ENCODE measurements at places on chromosomes 13 and 19. TPM values are rescaled to one million over a fixed set of nuclear protein-coding genes. Genes with fewer than 3 reads are reported as not detected.

GRCh38 chr19:18419699-18420460, 682 bp downstream of the SSBP4 start:
- peak overlapping the region; percentile 93 for H3K4me3 ChIP-seq
- peak overlapping the region; percentile 85 for H3K27ac ChIP-seq
- H3K36me3 ChIP-seq: peaks cover 28% of the 10 kb centered on the region
- H3K27me3 ChIP-seq: no peaks in the 10 kb centered on the region
- peak; percentile 71 for DNase-seq

- DNase-seq: no peak
- no peak overlapping the region for H3K4me3 ChIP-seq
- H3K27ac ChIP-seq: no peak overlapping the region
- no peaks in the 10 kb centered on the region for H3K36me3 ChIP-seq
- H3K27me3 ChIP-seq: no peaks in the 10 kb centered on the region
- H3K4me1 ChIP-seq: no peaks in the 10 kb centered on the region
Measured at GRCh38 chr13:90648497-90648896, 699.0 kb upstream of the MIR17HG start.

Gene SIGLEC11
- not detected for total RNA-seq

DNA sequence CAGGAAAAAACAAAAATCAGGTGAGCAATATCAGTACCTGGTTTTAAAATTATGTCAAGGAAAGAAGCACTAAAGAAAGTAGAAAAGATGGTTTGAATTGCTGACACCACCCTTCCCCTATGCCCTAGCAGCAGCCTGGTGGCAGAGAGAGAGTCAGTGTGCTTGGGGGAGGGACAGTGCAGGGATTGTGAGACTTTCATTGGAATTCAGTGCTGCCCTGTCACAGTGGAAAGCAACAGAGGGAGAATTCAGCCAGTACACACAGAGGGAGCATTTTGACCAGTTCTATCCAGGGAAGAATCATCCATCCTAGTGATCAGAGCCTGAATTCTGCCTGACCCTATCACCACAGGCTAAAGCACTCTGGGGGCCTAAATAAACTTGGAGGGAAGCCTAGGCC, 222.4 kb upstream of the PCDH17 start:
- no peak overlapping the region for H3K4me3 ChIP-seq
- H3K36me3 ChIP-seq: no peaks in the 10 kb centered on the region
- H3K27ac ChIP-seq: no peak overlapping the region
- no peaks in the 10 kb centered on the region for H3K27me3 ChIP-seq
- no peak for DNase-seq

DNA sequence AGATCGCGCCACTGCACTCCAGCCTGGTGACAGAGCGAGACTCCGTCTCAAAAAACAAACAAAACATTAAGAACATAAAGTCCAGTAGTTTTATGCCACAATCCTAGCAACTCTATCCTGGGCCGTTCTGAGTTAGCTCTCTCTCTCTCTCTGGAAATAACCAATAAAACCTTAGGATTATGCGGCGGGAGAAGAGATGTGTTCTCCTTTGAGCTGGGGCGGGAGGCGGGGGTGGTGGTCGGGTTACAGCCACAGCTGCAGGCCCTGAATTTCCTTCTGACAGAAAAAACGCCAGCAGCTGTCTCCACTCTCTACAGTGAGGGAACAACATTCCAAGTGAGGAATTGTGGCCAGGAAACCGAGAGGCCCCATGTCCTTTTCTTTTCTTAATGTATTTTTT, 9.1 kb upstream of the PNMA8A start:
- H3K4me3 ChIP-seq: no peak overlapping the region
- no peaks in the 10 kb centered on the region for H3K36me3 ChIP-seq
- H3K4me1 ChIP-seq: peaks cover 4% of the 10 kb centered on the region
- no peak for DNase-seq
- H3K27ac ChIP-seq: no peak overlapping the region

Gene CYP2F1
- not detected for total RNA-seq

Gene FCAR
- total RNA-seq: not detected

- no peaks in the 10 kb centered on the region for H3K27me3 ChIP-seq
- DNase-seq: no peak
- no peak overlapping the region for H3K27ac ChIP-seq
- no peaks in the 10 kb centered on the region for H3K4me1 ChIP-seq
- no peak overlapping the region for H3K4me3 ChIP-seq
Measured at GRCh38 chr13:105513448-105513847, 1022.0 kb downstream of the EFNB2 start.

Gene BORCS8
- total RNA-seq: 22.1 TPM

- peak overlapping the region; percentile 66 for H3K4me3 ChIP-seq
- H3K27me3 ChIP-seq: no peaks in the 10 kb centered on the region
- H3K4me1 ChIP-seq: peaks cover 66% of the 10 kb centered on the region
- peak overlapping the region; percentile 81 for H3K27ac ChIP-seq
- DNase-seq: peak; percentile 32
- peaks cover 53% of the 10 kb centered on the region for H3K36me3 ChIP-seq
Measured at GRCh38 chr19:16200038-16201010, 2.6 kb downstream of the AP1M1 start.

DNA sequence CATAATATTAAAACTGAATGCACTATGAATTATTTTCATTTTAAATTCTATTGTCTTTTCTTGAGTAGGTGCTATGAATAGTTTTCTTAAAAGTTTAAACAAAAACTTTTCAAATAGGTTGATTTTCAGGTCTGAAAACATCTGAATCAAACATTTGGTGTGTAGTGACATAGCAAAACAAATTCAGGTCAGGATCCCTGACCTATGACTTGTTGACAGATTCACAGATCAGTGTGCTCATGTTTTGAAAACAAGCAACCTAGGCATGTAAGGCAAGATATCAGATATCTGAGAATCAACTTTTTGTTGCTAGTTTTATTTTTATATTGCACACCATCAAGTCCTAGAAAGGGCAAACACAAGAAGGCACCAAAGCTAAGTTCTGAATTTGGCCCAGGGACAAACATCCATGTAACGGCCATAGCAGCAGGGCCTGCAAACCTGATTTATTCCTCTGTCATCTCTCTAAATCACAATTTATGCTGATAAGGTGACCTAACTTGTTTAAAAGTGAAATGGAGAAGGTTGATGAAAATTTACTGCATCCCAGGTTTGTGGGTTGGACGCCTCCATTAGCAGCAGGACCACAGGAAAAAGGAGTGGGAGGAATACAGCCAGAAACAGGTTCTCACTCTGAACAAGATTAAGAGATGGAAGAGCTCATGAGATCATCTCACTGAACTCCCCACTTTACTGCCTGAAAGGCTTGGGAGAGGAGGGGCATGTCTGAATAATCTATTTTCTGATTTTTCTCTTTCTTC, 337.7 kb downstream of the KCNRG start:
- peaks cover 12% of the 10 kb centered on the region for H3K4me1 ChIP-seq
- peaks cover 7% of the 10 kb centered on the region for H3K27me3 ChIP-seq
- no peak overlapping the region for H3K27ac ChIP-seq
- H3K4me3 ChIP-seq: no peak overlapping the region

DNA sequence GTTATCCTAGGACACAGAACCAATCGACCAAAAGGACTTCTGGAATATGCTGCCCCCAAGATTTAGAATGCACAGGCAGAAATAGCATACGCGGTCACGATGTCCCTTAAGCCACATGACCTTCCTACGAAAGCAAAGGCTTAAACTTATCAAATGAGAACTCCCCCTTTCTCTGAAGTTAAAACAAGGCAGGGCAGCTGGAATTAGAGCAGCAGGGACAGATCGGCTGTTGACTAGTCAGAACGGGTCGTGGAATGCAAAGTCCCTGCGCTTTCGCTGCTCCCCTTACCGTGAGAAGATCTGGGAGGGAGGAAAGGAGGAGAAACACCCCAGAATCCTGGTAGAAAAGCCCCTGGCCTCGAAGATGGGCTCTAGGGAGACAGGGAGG, 799 bp upstream of the USPL1 start:
- no peaks in the 10 kb centered on the region for H3K27me3 ChIP-seq

DNA sequence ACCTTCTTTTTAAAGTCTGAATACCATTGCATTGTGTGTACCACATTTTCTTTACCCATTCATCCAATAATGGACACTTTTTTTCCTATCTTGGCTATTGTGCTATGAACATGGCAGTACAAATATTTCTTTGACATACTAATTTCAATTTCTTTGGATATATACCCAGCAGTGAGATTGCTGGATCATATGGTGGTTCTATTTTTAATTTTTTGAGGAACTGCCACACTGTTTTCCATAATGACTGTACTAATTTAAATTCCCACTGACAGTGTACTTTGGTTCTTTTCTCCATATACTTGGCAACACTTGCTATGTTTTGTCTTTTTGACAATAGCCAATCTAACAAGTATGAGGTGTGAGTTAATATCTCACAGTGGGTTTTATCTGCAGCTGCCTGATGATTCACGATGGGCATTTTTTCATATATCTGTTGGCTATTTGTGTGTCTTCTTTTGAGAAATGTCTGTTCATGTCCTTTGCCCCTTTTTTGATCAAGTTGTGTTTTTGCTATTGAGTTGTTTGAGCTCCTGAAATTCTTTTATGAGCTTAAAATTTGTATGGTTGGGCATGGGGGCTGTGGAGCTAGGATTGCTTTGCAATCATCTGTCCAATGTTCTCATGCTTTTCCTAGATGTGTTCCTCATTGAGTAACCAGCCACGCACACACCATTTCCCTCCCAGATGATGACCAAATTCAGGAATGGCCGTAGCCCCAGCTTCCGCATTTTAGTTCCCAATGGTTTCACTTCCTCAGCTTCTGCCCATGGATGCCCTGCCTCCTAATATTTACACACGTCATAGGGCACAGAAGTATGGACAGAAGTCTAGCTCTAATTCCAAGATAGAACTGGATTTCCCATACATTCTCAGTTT, 380.0 kb upstream of the SGCG start:
- peaks cover 2% of the 10 kb centered on the region for H3K27me3 ChIP-seq
- no peaks in the 10 kb centered on the region for H3K4me1 ChIP-seq
- DNase-seq: no peak

DNA sequence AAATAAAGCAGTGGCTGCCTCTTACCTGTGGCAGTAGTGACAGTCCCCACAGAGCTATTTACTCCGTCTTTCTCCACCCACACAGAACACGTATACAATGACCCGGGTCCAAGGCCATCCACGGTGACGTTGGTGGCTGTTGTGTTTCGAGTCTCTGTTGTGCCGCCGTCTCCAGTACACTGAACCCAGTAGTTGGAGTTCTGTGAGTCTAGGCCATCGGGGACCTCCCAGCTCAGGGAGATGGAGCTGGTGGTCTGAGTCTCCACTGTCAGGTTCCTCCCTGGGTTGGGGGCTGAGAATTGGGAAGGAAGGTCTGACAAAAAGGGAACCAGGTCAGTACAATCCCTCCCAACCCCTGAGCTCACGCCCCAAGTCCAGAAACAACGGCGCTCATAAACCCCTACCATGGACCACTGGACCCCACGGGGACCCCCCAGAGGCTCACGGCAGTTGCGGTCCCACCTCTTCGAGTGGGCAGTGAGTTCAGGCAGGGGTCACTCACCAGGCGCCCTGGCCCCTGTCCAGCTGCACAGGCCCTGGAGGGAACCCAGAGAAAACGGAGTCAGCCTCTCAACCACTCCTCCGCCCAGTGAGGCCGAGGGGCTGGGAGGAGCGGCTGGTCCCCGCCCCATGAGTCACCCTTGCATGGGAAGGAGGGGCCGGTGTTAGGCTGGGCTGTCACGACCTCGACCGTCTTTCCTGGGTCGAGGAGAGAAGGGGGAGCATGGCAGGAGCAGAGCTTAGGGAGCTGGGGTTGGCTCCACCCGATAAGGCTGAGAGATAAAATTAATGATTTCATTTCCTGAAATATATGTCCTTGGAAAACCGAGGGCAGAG, 2.4 kb downstream of the PTPRH start:
- peaks cover 11% of the 10 kb centered on the region for H3K27me3 ChIP-seq
- H3K4me1 ChIP-seq: peaks cover 4% of the 10 kb centered on the region
- no peak overlapping the region for H3K27ac ChIP-seq
- peak; percentile 56 for DNase-seq
- H3K36me3 ChIP-seq: no peaks in the 10 kb centered on the region
- no peak overlapping the region for H3K4me3 ChIP-seq

- H3K4me1 ChIP-seq: peaks cover 42% of the 10 kb centered on the region
- peak overlapping the region; percentile 90 for H3K4me3 ChIP-seq
- DNase-seq: peak; percentile 59
Measured at GRCh38 chr19:1019980-1020867, 699 bp downstream of the TMEM259 start.

DNA sequence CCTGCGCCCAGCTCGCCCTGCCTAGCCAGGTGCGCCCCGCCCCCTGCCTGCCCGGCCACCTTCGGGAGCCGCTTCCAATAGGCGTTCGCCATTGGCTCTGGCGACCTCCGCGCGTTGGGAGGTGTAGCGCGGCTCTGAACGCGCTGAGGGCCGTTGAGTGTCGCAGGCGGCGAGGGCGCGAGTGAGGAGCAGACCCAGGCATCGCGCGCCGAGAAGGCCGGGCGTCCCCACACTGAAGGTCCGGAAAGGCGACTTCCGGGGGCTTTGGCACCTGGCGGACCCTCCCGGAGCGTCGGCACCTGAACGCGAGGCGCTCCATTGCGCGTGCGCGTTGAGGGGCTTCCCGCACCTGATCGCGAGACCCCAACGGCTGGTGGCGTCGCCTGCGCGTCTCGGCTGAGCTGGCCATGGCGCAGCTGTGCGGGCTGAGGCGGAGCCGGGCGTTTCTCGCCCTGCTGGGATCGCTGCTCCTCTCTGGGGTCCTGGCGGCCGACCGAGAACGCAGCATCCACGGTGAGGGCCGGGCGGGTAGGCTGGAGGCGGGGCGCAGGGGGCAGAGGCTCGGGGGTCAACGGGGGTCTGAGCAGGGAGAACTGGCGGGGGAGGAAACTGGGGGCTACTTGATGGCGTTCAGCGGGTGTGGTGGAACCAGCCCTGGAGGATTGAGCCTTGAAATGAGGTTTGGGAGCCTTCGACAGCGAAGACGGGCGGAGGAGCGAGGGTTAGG, at the start of gene SPINT2:
SPINT2 (plus strand) TSS at position 88 of the 727 bp plus-strand sequence; CDS start at position 408, 320 bp downstream.
- H3K27me3 ChIP-seq: no peaks in the 10 kb centered on the region
- H3K27ac ChIP-seq: peak within 1 kb of the TSS; percentile 86
- H3K4me3 ChIP-seq: peak within 1 kb of the TSS; percentile 77
- H3K36me3 ChIP-seq: no peaks in the 10 kb centered on the region
- DNase-seq: peak; percentile 59

Gene KCTD4
- total RNA-seq: not detected

GRCh38 chr19:35285095-35285449, 2.7 kb downstream of the HAMP start:
- peaks cover 28% of the 10 kb centered on the region for H3K27me3 ChIP-seq
- no peak for DNase-seq
- H3K36me3 ChIP-seq: no peaks in the 10 kb centered on the region

- H3K4me1 ChIP-seq: no peaks in the 10 kb centered on the region
- DNase-seq: no peak
- no peaks in the 10 kb centered on the region for H3K36me3 ChIP-seq
- no peak overlapping the region for H3K27ac ChIP-seq
Measured at GRCh38 chr19:44367024-44367423, 10.5 kb upstream of the ZNF112 start.

Gene KIR2DL1
- total RNA-seq: not detected

Gene STOML3
- total RNA-seq: not detected

DNA sequence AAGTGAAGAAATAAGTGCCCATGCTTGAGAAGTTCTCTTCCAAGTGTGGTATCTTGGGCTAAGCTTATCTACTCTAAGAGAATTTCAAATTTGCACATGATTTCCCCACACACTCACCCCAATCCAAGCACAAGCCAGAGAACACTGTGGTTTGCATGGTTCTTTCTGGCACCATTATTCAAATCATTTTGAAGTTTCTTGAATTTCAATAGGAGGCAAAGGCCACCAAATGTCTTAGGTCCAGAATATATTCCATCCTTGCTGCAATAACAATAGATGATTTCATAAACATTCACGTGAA, 359.7 kb downstream of the IRS2 start:
- H3K4me1 ChIP-seq: peaks cover 8% of the 10 kb centered on the region
- no peak overlapping the region for H3K4me3 ChIP-seq
- no peak for DNase-seq
- no peaks in the 10 kb centered on the region for H3K36me3 ChIP-seq
- H3K27ac ChIP-seq: no peak overlapping the region
- peaks cover 2% of the 10 kb centered on the region for H3K27me3 ChIP-seq

Measured in activated CD8-positive, alpha-beta T cell treated with anti-CD3 and anti-CD28 coated beads, Interleukin-2, amount 10 ng/mL, durations not matched to agents 7 days and 5 days (primary cell).